NCI-H460 (cell line): ENCODE measurements at places on chromosomes 16 and 17. TPM values are rescaled to one million over a fixed set of nuclear protein-coding genes. Genes with fewer than 3 reads are reported as not detected.
A peak's percentile ranks its signal among the peaks of the same experiment; 100 is the strongest.

NUTF2 gene
- 260 and 267 TPM in 2 replicates for total RNA-seq

PIK3R5 gene
- total RNA-seq: 0.35 TPM in 2 replicates

SLC47A2 gene
- total RNA-seq: not detected in 2 replicates

DNA sequence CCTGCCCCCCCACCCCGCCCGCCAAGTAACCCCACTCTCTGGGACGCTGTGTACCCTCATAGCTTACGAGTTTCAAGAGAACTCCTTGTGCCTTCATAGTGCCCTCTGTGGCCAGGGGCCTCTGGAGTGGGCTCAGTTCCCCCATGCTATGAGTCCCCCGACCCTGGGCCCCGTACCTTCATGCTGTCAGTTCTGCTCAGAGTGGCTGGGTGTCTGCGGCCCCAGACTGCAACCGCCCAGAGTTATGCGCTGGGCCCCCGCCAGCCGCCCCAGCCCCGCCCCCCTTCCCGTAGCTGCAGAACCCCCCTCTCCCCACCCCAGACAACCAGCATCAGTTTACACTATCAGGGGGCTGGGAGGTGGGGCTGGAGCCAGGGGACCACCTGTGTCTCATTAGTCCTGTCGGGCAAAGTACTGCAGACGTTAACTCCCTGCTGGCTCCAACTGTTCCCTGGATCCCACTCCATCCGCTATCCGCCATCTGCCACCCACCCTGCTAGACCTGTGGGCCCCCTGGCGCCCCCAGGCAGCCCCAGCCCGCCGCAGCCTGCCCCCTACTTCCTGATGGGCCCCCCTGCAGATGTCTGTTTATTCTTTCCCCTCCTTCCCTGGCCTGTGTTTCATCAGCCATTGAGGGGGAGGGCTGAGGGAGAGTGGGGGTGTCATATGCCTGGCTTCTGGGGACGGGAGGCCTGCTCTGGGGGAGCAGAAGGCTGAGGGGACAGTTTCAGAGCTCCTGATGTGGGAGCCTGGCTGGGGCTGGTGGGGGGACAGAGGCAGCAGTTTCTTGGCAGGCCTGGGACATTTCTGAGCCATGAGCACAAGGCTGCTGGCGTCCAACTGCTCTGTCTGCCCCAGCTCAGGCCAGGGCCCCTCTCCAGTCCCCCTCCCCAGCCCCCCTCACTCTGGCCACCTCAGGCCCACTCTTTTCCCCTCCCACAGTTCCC, at the start of gene MFAP4:
TSS of gene MFAP4 (minus strand) at position 217 of the 947 bp plus-strand sequence. CDS start at position 182, 35 bp downstream.
- no peak for DNase-seq

DNA sequence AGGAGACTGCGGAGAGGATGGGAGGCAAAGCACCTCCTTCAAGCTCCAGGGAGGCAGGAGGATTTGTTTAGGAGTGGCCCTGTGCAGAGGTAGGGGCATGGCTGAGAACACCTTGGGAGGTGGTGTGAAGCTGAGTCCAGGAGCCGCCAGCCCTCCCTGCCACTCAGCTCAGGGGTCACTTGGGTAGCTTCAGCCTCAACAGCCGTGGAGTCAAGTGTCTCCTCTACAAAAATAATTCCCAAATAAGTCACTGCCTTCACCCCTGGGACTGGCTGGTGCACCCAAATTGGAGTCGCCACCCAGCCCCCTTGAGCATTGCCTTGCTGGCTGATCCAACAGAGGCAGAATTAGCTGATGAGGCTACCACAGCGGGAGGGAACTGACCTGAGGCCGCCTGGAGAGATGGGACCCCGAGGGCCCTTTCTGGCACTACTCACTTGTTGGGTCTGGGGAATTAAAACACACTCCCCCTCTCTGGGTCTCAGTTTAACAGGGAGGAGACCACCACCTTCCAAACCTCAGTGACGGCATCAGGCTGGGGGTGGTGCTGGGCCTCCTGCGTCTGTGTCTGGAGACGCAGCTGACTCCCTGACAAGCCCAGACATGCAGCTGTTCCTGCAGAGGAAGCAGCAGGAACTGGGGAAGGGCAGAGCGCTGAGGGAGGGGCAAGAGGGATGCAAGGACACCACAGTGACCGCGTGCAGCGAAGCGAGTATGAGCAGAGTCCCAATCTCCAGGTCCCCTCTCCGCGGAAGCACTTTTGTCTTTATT, 87.9 kb upstream of the TOB1 start:
- no peak for DNase-seq

DNA sequence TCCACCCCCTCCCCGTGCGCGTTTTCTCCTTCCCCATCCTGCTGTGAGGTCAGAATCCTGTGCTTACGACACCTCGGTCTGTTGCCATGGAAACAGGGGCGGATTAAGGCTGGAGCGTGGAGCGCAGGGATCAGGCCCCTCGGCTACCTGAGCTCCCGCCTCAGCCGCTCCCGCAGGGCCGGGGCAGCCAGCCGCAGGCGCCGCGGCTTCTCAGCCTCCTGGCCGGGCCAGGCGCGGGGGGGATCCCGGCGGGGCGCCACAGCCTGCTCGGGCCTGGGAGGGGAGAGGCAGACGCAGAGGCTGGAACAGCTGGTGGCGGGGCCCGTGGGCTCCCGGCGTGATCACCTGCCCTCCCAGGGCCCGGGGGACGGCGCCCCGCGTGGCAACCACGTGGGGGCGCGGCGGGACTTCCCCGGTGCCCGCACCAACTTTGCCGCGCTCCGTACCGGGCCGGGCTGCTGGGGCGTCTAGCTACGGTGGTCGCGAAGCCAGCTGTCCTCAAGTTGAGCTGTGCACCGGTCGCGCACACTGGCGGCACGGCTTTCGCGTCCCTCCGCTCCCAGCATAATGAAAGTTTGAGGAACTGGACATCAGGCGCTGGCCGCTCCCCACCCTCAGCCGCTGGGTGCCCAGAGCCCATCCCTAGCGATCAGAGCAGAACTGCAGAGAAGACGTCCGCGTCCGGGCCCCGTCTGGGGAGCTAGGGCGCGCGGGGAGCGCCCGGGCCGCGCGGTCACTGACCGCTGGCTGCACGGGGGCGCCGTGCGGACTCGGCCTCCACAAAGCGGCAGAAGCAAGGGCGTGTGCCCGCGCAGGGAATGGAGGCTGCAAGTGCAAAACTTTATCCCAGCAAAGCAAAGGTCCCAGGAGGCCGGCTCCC, 1.2 kb downstream of the RTN4RL1 start:
- no peak for DNase-seq

DNA sequence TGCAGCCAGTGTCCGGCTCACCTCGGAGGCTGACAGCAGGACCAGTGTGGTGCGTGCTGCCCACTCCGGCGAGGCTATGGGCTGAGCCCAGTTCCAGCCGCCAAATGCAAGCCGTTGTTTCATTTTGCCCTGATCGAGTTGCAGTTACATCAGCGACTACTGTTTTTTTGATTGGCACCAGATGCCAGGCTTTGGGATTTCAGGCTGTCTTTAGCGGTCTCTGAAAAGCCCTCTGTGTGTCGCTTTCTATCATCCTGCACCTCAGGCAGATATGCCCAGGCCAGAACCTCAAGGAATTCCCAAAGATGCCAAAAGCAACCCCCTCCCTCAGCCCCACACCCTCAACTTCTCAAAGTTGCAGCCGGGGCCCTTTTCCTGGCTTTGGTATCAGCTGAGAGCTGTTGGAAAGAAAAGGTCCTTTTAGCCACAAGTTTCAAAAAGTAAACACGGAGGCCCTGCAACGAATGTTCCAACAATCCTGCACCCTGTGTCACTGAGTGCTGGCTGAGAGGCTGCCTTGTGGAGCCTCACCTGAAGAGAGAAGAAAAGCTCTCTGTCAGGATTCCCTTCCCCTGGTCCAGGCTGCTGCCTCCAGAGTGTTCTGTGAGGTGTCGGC, 58.9 kb downstream of the WWP2 start:
- no peak for DNase-seq

GRCh38 chr17:55249861-55250260, 14.9 kb upstream of the HLF start:
- no peak for DNase-seq

- DNase-seq: no peak
Observed at GRCh38 chr17:32303781-32304288, 38.1 kb downstream of the C17orf75 start.

GRCh38 chr16:31224092-31224955, 7.4 kb upstream of the PYDC1 start:
- DNase-seq: no peak

- no peak for DNase-seq
Observed at GRCh38 chr17:11900041-11900476, 97.2 kb downstream of the ZNF18 start.

DNA sequence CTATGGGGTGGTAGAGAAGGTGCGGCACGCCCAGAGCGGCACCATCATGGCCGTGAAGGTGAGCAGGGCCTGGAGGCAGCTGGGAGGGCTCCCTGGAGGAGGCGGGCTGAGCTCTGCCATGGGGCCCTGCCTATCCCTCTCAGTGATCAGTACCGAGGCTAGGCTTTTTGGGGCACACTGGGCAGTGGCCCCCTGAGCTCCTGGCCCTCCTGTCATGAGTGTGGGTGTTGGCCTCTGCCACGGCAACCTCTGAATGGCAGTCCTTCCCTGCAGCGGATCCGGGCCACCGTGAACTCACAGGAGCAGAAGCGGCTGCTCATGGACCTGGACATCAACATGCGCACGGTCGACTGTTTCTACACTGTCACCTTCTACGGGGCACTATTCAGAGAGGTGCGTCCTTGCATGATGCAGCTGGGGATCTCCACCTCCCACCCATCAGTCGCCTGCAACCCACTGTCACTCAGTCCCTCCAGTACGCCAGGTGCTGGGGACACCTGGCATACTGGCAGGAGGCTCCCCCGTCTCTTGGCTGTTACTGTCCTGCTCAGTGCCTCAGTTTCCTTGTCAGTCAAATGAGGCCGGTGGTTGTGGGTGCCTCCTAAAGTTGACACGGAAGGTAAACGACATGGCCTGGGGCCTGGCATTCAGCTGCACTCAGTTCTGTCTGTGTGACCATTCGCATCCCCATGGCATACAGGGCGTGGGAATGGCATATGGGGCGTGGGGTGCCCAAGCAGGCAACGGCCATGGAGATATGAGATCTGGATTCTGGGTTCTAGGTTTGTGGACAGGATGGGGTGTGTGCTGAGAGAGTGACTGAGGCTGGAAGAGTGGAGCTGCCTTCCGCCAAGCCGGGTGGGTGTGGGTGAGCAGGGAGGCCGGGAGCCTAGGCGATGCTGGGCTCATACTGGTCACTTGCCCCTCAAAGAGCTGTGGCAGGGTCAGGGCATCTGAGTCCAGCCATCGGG, 16.4 kb downstream of the MAP2K3 start:
- no peak for DNase-seq

GRCh38 chr16:84794626-84795025, 25.2 kb upstream of the CRISPLD2 start:
- DNase-seq: no peak

DNA sequence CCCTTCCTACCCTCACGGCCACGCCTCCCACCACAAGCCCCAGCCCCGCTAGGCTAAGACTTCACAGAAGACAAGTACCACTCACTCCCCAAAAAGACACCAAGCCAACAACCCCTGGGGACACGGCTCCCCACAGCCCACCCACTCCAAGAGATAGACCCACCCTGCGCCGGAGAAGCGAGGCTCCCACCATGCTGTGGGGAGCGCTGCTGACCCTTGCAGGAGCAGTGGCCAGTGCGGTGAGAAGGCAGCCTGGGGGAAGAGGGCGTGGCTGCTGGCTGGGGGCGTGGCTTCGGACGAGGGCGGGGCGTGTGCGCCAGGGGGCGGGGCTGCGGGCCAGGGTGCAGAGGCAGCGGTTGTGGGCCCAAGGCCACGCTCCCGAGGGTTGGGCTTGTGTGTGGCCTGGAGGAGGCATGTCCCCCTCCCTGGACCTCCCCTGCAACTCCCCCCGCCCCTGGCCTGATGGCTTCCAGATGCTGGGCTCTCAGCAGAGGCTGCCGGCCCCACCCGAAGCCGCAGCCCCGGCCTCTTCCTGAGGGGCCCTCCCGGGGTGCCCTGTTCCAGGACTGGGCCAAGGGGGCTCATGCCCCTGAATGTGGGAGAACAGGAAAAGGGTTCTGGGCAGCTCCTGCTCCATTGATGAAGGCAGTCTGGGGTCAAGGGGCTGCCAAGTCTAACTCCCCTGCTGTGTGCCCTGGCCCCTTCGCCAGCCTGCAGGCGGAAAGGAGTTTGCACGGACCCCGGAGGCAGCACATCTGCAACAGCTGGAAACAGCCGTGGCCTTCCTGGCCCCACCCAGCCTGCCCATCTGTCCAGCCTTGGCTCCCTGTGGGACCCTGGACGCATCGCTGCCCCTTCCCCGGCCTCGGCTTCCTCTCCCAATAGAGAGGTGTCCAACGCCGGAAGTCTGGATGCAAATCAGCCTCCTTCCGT, 9.1 kb downstream of the TFAP4 start:
- DNase-seq: no peak

GRCh38 chr16:46828943-46829342, 2.0 kb downstream of the C16orf87 start:
- DNase-seq: no peak

DNA sequence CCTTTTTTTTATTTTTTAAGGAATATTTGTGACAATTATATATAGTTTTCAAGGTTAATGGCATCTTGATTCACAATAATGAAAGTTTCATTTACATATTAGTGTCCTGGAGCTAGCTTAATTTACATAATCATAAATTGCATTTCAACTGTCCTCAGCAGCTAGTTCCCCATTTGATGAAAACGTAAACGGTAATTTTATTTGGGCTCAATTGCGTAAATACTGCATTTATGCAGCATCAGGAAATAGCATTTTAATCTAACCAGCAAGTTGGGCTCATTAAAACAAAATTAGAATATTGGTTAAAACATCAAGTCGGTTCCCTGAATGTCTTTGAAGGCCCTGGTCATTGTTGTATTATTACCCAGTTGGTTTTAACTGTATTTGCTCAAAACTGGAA, 136.8 kb upstream of the CDH5 start:
- no peak for DNase-seq

GRCh38 chr16:48103591-48103990, 52.2 kb downstream of the ABCC12 start:
- no peak for DNase-seq

GRCh38 chr17:30349252-30349651, 15.4 kb upstream of the TMIGD1 start:
- DNase-seq: no peak

DNA sequence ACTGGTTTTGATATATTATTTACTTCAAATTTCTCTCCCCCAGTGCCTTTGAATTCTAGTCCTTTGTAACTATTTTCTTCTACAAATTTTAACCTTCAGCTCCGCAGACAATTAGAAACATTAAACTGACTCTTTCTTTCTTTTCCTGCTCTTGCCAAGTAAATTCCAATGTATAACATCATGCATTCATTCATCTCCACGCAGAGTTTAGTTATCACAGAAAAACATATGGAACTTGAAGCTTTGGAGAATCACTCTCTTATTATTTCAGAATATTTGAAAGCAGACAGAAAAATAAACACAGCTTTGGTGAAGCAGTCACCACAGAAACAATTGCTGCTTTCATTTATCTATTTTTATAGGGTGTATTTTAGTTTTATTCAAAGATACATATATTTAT, 778.7 kb upstream of the CDH8 start:
- DNase-seq: no peak

- DNase-seq: no peak
Observed at GRCh38 chr16:11576427-11577289, 10.1 kb downstream of the LITAF start.

- DNase-seq: peak; percentile 25
Observed at GRCh38 chr16:5633845-5634440, 536.3 kb upstream of the EEF2KMT start.
